NB4 (cell line): ENCODE measurements at places on chromosomes 3 and 15.
A peak's percentile ranks its signal among the peaks of the same experiment; 100 is the strongest.

DNA sequence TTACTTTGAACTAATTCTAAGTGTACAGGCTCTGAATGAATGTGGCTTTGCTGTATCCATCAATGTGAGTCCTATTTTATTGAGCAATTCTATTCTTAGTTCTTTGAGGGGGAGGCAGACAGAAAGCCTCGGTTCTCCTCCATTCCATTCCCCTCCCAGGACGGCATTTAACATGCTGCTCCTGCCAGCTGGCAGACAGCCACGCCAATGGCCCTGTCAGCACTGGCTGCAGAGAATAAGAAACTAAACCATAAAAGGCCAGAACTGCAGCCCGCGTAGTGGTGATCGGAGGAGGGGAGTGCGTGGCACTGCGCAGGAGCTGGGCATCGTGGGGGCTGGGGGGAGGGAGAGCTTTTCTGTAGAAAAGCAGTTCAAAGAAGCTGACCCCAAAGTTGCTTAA, 76.0 kb upstream of the HACD2 start:
- no peak for DNase-seq

GRCh38 chr15:63839722-63840121, 6.0 kb upstream of the HERC1 start:
- no peak for DNase-seq

GRCh38 chr3:134276086-134276485, 25.4 kb upstream of the RYK start:
- no peak for DNase-seq

DNA sequence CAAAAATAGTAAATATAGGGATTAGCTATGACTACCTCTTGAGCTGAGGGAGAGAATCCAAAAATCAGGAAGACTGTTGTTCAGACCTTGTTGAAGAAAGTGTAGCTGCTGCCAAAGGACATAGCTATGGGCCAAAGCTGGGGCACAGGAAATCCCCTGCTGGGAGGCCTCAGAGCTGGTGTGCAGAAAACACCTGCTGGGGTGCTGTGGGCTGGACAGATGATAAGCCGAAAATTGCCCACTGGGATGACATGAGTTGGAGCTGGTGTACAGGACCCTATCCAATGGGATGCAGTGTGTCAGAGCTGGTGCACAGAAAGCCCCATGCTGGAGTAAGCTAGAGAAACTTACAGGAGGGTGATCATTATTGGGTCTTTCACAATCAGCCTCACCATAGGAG, 121.9 kb downstream of the NEO1 start:
- DNase-seq = no peak

GRCh38 chr3:8644748-8645390, at the start of gene SSUH2:
Gene SSUH2, minus strand, starts transcription at chr3:8644798. Its CDS starts 40 bp downstream, at chr3:8644758.
- no peak for DNase-seq

GRCh38 chr3:123372686-123373473, 76.0 kb downstream of the ADCY5 start:
- DNase-seq = no peak

GRCh38 chr3:195003893-195004289, 267.1 kb downstream of the XXYLT1 start:
- no peak for DNase-seq

- DNase-seq = no peak
Observed at GRCh38 chr3:149501524-149501923, 27.0 kb downstream of the TM4SF4 start.

- peak; percentile 53 for DNase-seq
Observed at GRCh38 chr3:152200476-152201420, 68.0 kb upstream of the MBNL1 start.

GRCh38 chr3:134251731-134252391, 1.2 kb upstream of the RYK start:
- peak; percentile 24 for DNase-seq

DNA sequence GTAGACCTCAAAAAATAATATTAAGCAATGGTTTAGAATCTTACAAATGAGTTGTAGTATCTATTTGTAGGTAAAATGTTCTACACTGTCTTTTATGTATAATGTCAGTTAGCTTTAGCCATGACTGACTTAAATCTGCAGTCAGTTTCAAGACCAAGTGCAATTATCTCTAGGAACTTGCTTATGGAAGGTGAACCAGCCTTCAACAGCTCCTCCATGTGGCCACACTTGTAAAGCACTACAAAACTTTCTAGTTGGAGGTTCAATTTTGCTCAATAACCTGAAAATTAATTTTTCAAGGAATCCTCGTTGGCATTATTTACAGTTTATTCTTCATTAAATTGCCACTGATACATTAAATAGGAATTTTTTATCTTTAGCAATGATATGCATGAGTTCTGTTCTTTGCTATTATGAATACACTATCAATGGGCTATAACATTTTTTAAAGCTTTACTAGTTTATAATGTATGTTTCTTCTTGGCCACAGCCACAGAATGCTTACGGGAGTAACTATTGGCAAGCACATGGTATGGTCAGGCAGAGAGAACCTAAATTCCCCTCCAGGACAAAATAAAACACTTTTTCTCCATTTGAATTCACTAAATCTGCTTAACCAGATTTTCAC, 315.3 kb upstream of the UBE2E2 start:
- peak; percentile 49 for DNase-seq

- DNase-seq = no peak
Observed at GRCh38 chr15:41437448-41437847, 20.6 kb downstream of the RTF1 start.

GRCh38 chr3:108822123-108822897, at the start of gene TRAT1:
Gene TRAT1, plus strand, starts transcription at chr3:108822786. Its CDS starts 142 bp downstream, at chr3:108822928.
- DNase-seq = no peak

GRCh38 chr3:114442246-114442645, 148.4 kb downstream of the TIGIT start:
- DNase-seq = no peak

- DNase-seq = peak; percentile 78
Observed at GRCh38 chr15:92082006-92082843, 228.7 kb downstream of the SLCO3A1 start.

GRCh38 chr15:39511916-39512260, 69.0 kb upstream of the THBS1 start:
- no peak for DNase-seq

- peak; percentile 35 for DNase-seq
Observed at GRCh38 chr15:25439369-25439836, 579 bp upstream of the UBE3A start.

- no peak for DNase-seq
Observed at GRCh38 chr3:103169289-103169688, 734.5 kb downstream of the ZPLD1 start.

DNA sequence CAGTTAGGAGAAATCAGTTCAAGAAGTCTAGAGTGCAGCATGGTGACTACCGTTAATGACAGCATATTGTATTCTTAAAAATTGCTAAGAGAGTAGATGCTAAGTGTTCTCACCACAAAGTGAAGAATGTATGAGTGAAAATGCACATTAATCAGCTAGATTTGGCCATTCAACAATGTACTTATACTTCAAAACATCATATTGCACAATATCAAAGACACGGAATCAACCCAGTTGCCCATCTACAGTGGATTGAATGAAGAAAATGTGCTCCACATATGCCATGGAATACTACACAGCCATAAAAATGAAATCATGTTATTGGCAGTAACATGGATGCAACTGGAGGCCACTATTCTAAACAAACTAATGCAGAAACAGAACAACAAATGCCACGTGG, 119.9 kb upstream of the NDN start:
- no peak for DNase-seq

- no peak for DNase-seq
Observed at GRCh38 chr3:81452418-81452817, 309.0 kb downstream of the GBE1 start.

GRCh38 chr3:143605233-143605950, 242.9 kb downstream of the SLC9A9 start:
- no peak for DNase-seq

- DNase-seq = no peak
Observed at GRCh38 chr15:67043939-67044771, 21.2 kb upstream of the SMAD3 start.

- no peak for DNase-seq
Observed at GRCh38 chr3:22728406-22728805, 474.7 kb upstream of the UBE2E2 start.

DNA sequence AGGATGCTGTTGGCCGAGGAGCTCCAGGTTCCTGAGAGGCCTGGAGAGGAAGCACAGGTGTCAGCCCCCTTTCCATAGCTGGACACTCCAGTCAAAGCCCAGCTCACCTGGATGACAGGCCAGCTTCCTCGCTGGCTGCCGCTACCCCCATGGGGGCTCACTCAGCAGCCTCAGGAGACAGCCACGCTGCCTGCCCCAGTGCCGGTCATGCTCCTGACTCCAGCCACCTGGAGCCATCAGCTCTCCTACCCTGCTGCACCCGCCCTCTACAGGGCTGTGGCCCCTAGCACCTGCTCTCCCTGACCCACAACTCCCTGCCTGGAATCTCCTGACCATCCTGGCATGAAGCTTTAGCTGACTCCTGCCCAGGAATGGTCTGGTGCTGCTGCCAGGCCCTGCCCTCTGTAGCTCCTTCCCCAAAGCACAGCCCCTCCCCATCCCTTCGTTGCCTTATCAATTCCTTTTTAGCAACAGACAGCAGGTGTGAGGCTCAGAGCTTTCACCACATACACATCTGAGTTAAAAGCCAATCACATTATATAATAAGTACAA, 94.2 kb downstream of the NUP210 start:
- no peak for DNase-seq

- no peak for DNase-seq
Observed at GRCh38 chr15:29770796-29771195, 51.5 kb downstream of the TJP1 start.

DNA sequence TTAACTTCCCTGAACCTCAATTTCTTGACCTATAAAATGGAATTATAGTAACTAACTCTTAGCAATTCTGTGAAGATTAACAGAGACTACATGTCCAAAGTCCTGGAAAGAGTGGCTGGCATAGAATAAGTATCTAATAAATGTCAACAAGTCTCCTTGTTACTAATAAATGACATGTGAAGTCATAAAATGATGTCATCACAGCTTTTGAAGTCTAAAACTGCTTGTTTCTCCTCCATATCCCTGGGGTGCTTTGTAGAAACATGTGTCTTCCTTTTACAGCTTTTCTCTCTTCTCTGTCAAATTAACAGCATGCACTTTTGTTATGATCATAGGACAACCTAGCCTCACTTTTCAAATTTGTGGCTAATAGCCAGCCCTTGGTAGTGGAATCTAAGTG, 510.2 kb downstream of the NTRK3 start:
- no peak for DNase-seq

- no peak for DNase-seq
Observed at GRCh38 chr3:195822131-195822696, 10.5 kb upstream of the MUC4 start.

DNA sequence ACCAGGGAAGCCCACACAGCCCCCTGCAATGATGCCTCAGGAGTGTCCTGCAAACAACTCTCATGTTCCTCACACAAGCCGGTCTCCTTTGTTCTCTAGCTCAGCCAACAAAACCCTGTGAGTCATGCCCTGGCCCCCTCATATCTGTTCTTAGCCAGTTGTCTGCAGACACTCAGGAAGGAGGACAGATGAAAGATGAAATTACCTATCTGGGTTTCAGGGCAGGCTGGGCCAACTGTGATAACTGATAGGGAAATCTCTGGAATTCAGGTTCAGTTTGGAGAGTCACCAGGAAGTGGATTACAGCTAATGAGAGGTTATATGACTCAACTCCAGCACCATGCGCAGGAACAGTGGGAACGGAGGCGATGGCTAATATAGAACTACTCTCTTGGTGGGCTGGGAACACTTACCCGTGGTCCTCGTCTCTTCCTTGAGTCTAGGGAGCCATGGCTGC, 352.0 kb upstream of the ADAMTS9 start:
- DNase-seq = no peak

- DNase-seq = no peak
Observed at GRCh38 chr3:21310161-21310560, 440.8 kb downstream of the ZNF385D start.

DNA sequence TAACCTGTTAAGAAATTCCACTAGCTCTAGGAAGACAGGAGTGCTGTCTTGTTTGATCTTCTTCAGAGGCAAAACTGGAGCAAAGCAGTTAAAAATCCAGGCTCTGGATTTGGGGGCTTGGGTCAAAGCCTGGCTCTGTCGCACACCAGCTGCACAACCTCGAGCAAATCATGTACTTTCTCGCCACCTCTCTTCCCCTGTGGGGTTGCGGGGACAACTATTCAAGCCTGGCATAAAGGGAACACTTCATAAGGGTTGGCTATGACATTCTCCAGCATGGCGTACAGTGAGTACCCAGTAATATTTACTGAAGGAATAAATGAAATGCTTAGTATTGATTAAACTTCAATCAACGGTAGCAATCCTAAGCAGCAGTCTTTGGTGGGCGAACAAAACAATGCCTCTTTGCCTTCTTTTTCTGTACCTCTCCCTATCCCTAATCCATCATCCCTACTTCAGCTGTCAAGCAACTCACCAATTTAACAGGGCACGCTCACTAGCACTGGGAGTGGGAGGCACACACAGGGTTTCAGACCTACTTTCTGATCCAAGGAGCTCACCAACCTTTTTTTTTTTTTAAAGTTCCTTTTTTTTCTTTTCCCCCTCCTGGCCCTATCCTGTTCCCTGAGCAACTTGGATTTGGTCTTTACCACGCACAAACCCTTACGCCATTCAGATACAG, 33.0 kb downstream of the GNB5 start:
- no peak for DNase-seq

- no peak for DNase-seq
Observed at GRCh38 chr3:16090706-16091105, 83.8 kb upstream of the GALNT15 start.

- DNase-seq = no peak
Observed at GRCh38 chr15:68330416-68330815, 52.9 kb downstream of the FEM1B start.

DNA sequence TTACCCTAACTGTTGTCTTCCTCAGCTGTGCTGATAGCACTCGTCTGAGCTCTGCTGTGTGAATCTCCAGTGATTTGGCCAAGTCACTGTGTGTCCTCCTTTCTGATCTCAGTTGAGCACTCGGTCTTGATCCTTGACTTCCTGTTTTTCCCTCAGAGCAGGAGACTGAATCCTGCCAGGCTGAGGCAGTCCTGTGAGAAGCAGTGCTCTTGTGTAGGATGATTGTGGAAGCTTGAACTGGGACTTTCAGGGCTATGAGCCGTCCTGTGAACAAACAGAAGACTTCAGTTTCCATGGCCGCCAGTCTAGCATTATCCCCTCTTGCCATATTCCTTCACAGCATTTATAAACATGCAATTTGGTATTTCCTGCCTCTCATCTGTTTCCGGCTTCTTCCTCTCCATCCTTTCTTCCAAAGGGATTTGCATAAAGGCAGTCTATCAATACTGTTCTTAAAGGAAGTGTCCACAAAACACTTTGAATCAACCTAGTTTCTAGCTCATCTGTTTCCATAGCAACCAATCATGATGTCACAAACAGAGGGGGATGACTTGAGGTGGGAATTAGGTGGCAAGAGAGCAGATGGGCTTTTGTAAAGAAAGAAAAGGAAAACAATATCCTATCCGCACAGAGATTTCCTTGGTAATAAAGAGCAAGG, 237.2 kb downstream of the AGBL1 start:
- DNase-seq = no peak
